ENCODE measurements at places on chromosomes 5 and 9.

- no peak for DNase-seq
These were observed 251.0 kb upstream of the RIOK2 start for GRCh38 chr5:97434021-97434420.

DNA sequence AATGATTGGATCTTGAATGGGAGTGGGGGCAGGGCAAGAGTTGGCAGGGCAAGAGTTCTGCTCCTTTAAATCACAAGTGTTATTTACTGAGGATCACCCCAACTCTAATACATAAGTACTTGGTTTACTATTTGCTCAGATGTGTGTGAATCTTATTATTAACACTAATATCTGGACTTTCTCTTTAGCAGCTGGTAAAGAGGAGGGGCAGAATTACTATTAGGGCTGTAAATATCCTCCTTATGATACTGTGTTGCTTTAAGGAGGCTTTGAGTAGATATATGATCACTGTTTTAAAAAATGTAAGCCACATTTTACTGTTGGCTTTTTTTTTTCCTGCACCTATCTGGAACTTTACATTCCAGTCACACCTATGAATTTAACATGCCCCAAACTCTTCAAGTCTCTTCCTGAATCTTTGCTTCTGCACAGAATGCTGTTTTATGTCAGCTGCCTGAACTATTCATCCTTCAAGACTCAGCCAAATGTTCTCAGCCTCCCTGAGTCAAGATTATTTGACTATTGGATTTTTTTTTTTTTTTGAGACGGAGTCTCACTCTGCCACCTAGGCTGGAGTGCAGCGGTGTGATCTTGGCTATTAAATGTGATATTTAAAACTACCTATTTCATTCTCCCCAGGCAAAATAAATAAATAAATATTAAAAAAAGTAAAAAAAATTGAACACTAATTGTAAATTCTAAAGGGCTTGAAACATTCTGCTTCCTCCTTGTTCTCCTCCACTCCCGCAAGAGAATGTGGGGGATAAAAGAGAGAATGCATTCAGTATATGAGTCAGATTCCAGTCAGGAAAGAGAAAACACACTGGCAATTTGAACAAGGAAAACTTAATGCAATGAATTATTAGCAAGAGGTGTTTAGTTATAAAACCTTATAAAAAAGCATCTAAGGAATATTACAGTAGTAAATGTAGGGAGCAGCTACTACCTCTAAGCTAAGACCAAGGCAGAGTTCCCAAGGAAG, 99.3 kb downstream of the FOCAD start:
- no peak for DNase-seq

GRCh38 chr9:15522130-15522755, 11.5 kb upstream of the PSIP1 start:
- DNase-seq = no peak

GRCh38 chr5:105836887-105837286, 1833.8 kb downstream of the EFNA5 start:
- DNase-seq = no peak

- no peak for DNase-seq
These were observed 84.0 kb downstream of the EHMT1 start for GRCh38 chr9:137702615-137703379.

GRCh38 chr5:168602517-168602916, 23.3 kb upstream of the PANK3 start:
- no peak for DNase-seq

GRCh38 chr9:121743441-121744001, 92.1 kb downstream of the DAB2IP start:
- peak; percentile 22 for DNase-seq

- DNase-seq = no peak
These were observed 1020.4 kb downstream of the CDH18 start for GRCh38 chr5:18967637-18968036.

DNA sequence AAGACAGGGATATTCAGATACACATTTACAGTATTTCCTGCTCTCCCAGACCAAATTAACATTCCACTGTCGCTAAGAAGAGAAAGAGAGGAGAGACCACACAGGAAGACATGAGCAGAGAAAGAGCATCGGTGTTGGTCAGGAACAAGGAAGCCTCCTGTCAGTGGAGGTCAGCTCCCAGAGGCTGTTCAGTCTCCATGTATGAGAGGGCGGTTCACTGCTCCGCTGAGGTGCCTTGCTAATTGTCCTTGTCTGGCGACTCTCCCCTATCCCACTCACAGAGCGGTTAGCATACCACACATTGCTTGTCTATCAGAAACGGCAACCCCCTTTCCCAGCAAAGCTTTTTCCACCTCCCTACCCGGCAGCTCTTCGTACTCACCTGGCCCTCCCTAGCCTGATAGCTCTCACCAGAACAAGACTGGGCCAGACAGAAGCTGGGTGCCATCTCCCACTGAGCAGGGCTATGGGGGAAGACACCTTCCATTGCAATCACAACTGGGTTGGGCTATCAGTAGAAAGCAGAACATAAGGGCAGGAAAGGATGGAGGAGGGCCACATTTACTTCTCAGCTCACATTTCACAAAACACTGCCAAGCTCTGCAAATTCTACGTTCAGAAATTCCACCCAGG, 58.6 kb upstream of the LMNB1 start:
- no peak for DNase-seq

- no peak for DNase-seq
These were observed 76.0 kb downstream of the ATPSCKMT start for GRCh38 chr5:10173716-10174115.

DNA sequence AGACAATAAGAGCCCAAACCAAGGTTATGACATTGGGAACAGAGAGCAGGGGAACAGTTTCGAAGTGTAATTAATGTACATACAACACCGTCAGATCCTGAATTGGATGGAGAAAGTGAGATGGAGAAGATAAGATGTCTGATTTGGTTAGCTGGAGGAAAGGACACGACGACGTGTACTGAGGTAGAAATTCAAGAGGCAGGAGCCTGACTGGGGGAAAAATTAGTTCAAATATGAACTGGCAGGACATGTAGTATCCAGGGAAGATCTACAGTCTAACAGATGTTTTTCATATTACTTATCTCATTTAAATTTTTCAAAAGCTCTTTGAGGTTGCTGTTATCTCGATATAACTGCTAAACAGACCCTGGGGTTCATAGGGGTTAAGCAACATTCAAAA, 114.7 kb downstream of the TMEM232 start:
- no peak for DNase-seq

DNA sequence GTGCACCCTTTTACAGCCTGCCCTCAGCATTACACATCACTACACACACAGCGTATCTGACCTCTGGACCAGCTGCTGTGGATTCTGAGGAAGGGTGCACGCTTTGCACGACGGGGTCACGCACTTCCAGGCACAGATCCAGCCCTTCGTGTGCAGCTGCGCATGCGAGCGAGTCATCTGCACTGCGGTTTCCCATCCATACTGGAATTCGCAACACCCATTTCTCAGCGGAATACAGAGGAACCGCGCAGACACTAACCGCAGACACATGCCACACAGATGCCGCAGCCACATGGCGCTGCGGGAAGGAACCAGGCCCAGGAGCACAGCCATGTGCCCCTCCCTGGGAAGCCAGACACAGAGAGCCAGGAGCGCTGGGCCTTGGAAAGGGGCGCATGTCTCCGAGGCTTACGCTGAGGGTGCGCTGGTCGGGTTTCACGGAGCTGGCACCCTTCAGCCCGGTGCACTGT, 43.5 kb downstream of the PNPLA7 start:
- DNase-seq = no peak

- no peak for DNase-seq
These were observed 159.9 kb downstream of the TSSK1B start for GRCh38 chr5:113274836-113275414.

- DNase-seq = no peak
These were observed 3.6 kb upstream of the SLC1A3 start for GRCh38 chr5:36602704-36603321.

DNA sequence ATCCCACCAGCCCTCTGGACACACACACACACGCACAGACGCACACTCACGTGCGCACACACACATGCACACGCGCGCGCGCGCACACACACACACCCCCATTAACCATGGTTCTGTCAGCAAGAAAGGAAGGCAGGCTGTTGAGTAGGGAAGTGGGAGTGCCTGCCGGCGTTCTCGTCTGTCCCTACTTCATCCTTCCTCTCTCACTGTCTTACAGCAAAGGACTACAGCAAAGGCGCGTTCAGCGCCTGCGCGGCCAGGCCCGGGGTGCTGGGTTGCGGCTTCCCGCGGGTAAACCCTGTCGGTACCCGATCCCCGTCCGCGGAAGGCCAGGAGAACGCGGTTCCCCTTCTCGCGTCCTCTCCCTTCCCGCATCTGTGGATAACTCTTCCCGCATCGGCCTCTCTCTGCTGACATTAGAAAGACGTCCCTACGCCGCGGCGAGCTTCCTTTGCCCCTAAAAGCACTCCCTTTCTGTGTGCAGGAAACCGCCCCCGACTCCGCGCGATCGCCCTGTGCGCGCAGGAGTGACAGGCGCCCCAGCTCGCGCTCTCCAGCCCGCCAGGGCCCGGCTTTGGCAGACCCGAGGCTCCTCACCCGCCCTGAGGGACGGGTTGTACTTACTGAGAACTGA, 219.2 kb downstream of the AGTPBP1 start:
- no peak for DNase-seq

DNA sequence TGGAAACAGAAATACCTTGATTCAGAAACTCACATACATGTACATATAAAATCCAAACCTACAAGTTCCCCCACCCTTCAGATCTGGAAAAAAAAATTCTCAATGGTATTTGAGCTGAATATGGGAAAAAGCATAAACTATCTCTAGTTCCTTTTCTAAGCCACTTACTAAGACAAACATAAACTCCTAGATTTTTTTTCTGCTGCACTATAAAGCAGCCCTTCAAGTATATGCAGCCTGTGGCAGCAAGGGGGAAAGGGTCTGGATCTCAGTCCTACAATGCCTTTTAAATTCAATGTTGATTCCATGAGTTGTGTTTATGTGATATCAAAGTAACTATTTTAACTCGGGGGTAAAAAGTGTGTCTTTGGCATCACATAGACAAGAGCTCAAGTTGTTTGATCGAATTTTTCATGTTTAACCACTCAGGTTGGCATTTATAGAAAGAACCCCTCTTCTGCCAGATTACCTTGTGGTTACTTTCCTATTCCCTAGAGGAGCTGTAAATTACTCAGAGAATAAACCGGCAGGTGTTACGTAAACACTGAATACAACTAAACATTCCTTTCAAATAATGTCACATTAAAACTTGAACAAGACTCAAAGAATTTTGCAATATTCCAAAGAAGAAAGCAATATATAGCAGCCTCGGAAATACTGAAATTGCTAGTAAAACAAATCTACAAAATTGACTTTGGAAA, 91.8 kb upstream of the FER start:
- no peak for DNase-seq

GRCh38 chr9:8648271-8648845, 848.8 kb upstream of the DMAC1 start:
- DNase-seq = no peak

DNA sequence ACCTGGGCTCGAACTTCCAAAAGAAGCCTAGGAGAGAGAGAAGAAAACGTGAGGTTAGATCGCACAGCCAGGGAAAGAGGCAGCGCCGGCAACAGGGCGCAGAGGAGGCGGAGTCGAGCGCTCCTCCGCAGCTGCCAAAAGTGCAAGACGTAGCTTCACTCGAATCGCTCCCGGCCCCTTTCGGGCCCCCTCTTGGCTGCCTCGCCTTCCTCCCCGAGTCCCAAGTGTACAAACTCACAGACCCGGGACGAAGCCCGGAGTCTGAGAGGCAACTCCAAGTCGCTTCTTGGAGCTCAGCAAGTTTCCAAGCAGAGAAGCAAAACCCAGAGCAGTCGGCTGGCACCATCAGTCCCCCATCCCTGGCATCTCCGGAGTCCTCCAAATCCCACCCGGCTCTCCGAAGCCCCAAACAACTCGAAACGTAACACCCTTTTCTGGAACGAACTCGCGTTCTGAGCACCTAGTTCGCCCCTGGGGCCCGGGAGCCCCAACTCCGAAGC, 1.2 kb downstream of the MIER3 start:
- peak; percentile 32 for DNase-seq

DNA sequence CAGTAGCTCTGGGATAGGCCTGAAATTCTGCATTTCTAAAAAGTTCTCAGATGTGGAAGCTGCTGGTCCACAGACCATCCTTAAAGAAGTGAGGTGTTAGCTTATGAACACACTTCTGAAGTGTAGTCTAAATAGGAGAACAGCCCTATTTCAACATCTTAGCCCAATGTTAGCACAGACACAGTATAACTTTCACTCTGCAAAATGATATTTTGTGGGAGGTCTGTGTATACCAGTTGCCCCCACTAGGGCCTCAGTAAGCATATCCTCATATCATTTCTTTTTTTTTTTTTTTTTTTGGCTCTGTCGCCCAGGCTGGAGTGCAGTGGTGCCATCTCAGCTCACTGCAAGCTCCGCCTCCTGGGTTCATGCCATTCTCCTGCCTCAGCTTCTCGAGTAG, 7.5 kb upstream of the HABP4 start:
- DNase-seq = no peak

GRCh38 chr9:87684627-87685219, 41.2 kb upstream of the CTSL start:
- peak; percentile 31 for DNase-seq

GRCh38 chr5:145947581-145947980, 11.2 kb downstream of the SH3RF2 start:
- DNase-seq = no peak

DNA sequence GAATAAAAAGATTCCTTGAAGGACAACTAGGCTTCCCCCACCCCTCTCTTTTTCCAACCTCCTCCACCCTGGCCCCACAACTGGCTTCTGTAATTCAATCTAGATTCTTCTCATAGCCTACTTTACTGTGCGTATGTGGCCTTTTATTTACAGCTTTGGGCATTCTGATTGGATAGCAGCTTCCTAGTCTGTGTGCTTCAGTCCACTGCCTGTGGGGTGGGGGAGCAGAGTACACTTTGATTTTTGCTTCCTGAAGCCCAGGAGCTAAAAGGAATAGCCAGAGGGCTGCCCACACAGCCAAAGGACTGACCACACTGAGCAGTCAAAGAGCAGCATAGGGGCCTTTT, 30.4 kb downstream of the RUSC2 start:
- no peak for DNase-seq

- no peak for DNase-seq
These were observed 1.4 kb downstream of the CIZ1 start for GRCh38 chr9:128190013-128190412.

DNA sequence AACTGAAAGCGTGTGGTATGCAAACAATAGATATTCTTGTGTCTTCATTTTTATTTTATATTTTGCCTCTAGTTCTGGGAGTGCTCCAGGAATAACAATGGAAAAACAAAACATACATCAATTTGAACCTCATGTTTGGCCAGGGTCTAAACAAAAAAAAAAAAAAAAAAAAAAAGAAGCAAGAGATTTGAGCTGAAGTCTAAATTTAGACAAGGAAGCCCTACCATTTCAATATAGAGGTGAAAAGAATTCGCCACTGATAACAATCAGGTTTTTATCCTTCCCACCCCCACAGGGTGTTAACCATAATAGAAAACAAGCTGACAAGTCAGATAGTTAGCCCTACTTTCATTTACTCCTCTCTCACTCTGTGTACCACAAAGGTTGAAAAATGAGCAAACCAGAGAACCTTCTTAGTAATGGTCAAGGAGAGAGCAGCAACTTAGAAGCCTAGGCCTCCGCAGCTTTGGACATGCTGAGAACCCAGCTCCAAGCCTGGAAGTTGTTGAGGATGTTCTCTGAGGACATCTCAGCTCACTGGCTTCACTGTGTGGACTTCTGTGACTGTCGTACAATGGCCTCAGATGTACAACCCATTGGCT, 118.2 kb upstream of the HMHB1 start:
- no peak for DNase-seq

GRCh38 chr5:110751902-110752762, 13.3 kb downstream of the SLC25A46 start:
- no peak for DNase-seq

GRCh38 chr5:163094492-163095180, 342.8 kb upstream of the CCNG1 start:
- DNase-seq = no peak

Data from SW 1271 (cell line).